ENCODE measurements at places on chromosomes 16 and 17.
A peak's percentile ranks its signal among the peaks of the same experiment; 100 is the strongest.

GRCh38 chr17:28675980-28676379 is 14.0 kb downstream of the SUPT6H start:
- no peak for DNase-seq

DNA sequence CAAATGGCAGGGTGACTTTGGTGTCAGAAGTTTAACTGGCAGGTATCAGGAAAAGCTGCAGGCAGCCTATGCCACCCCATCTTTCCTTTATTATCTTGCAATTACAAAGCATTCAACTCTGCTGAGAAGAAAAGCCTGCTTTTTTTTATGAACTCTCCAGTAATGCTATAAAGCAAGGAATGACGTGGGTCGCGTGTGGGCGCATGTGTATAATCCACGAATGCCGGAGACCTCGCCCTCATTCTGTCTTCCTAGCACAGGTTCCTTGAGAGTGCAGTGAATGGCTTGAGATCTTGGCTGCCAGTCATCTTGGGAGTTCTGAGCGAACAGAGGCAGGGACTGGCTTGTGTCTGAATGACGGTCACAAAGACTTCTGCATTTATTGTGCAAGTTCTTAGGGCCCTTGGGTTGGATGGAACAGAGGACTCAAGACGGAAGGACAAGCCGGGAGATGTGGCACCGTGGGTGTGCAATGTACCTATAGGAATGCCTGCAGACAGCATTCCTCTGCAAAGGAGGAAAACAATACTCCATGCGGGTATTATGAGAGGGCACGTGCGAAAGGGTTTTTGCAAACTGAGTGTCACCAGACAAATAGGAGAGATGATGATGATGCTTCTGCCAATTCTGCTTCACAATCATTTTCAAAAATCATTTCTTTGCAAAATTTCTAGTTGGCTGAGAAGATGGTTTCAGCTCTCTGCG is 96.1 kb upstream of the ELAC2 start:
- DNase-seq, result no peak

GRCh38 chr17:47716375-47716774 is 16.7 kb upstream of the TBX21 start:
- no peak for DNase-seq

DNA sequence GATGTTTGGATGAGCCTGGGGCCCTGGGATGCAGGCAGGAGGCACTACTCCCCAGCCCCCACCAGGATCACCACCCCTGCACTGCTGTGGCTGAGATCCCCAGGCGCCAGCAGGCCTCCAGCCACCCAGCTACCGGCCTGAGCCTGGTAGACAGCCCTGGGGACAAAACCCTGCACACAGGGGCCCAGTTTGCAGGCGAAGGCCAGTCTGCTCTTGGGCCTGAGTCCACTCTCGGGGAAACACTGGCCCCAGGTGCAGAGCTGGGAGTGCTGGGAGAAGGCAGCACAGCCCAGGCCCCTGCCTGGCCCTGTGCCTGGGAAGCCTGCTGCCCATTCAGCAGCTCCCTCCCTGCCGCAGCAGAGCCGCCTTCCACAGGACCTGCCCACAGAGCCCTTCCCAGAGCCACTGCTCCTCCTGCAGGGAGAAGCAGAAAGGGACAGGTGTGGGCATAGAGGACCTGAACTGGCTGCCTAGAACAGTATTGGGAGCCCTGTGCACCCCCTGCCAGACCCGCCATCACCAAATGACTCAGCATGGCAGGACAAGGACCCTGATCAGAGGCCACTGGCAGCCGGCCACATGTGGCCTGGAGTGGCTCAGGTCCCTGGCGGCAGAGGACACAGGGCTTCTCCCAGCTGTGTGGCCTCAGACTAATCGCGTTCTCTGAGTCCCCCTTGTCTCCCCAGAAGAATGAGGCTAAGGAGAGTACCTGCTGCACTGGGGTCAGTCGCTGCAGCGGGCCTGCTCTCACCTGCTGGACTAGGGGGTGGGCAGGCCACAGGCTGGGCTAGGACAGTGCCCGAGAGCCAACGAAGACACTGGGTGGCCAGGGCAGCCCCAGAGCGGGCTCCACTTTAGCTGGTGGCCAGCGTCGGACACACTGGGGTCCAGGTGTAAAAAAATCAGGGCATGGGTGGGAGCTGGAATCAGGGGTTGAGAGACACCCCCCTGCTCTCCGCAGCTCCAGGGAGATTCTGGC is 10.7 kb downstream of the MSRB1 start:
- no peak for DNase-seq

- no peak for DNase-seq
Measured at GRCh38 chr16:23682181-23682580, 3.5 kb downstream of the PLK1 start.

- DNase-seq, result no peak
Measured at GRCh38 chr17:10063730-10064241, 134.6 kb downstream of the GAS7 start.

DNA sequence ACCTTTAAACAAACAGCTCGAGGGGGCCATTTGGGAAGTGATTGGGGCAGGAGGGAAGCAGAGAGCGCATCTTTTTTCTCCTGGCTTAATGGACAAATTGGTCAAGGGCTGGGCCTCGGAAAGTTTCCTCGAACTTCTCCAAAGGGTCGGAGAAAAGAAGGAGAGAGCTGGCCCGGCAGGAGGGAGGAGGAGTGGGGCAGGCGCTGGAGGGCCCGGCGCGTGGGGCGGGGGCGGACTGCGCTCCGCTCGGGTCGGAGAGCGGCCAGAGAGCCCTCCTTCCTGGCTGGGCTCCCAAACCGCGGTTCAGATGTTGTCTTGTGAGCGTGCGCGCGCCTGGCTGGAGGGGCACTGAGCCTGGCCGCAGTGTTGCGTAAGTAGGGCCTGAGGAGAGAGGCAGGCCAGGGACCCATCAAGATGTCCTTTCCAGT is 1.2 kb downstream of the MMP2 start:
- DNase-seq, result no peak

- DNase-seq, result no peak
Measured at GRCh38 chr17:81834831-81835267, at the start of gene PPP1R27. TSS of gene PPP1R27 (minus strand) at chr17:81835050. CDS start at chr17:81834953, 97 bp downstream.

DNA sequence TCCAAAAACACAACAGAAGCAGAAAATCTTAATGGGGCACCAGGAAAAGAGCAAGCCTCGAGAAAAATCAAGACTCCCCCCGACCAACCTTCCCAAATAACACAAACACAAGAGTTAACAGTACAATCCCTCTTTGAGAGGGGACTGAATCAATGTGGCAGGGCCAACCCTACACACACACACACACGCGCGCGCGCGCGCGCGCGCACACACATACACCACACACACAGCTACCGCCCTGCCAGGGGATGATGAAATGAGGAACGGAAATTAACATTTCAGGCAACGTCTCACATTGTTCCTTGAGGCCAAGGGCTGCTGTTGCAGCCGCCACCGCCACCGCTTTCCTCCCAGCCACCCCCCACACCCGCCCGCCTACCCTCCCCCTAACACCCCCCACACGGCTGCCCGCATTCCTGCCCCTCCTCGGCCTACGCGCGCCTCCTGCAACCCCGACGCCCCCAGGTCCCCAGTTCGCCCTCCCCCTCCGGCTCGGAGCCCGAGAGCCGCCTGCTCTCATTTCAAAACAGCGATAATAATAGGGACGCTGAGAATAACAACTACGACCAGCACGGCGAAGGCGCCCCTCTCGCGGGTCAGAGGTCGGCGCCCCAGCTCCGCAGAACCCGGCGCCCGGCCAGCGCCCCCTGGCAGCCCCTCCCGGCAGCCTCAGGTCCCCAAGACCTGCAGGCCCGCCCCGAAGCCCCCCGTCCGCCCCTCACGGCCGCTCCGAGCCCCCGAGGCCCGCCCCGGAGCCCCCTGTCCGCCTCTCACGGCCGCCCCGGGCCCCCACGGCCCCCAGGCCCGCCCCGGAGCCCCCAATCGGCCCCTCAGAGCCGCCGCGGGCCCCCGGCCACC is 1.1 kb downstream of the ANKRD11 start:
- peak; percentile 70 for DNase-seq

- no peak for DNase-seq
Measured at GRCh38 chr16:89317101-89317671, 99.7 kb downstream of the ZNF778 start.

- peak; percentile 24 for DNase-seq
Measured at GRCh38 chr16:13453938-13454553, 465.9 kb upstream of the ERCC4 start.

DNA sequence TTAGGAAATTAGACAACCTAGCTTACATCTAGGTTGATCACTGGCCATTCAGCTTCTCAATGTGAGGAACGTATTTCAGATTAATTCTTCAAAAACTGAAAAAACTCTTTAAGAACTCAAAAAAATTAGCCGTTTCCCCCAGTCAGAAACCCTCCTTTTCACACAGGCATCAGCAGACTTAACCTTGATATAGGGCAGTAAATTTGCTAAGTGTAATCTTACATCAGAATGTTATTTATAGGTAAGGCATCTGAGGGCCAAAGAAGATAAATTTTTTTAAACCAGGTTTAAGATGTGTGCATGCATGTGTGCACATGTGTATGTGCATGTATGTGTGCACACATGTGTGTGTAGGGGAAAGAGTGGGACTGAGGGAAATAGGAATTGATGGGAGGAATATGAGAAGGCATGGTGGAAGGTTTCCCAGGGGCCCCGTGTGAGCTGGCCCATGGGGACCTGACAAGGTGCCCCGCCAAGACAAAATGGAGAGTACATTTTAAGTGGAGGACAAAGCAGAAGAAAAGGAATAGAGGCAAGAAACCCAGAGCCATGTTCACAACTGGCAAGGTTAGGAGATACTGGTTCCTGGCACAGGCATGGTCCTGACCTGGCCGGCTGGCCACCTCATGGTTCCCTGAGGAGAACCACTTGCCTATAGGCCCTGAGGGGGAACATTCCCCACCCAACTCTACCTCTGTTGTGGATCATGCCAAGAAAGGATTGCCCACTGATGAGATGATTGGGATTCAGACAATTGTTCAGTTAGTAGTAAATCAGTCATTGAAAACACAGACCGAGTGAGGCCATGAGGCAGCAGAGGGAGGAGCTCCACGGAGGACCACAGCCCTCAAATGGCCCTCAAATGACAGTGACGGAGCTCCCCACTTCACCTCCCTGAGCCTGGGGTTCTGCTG is 33.0 kb downstream of the TEX2 start:
- DNase-seq, result no peak

GRCh38 chr17:73166731-73167581 is 2.1 kb downstream of the SSTR2 start:
- no peak for DNase-seq

GRCh38 chr17:81153340-81153803 is 11.9 kb upstream of the PVALEF start:
- DNase-seq, result no peak

DNA sequence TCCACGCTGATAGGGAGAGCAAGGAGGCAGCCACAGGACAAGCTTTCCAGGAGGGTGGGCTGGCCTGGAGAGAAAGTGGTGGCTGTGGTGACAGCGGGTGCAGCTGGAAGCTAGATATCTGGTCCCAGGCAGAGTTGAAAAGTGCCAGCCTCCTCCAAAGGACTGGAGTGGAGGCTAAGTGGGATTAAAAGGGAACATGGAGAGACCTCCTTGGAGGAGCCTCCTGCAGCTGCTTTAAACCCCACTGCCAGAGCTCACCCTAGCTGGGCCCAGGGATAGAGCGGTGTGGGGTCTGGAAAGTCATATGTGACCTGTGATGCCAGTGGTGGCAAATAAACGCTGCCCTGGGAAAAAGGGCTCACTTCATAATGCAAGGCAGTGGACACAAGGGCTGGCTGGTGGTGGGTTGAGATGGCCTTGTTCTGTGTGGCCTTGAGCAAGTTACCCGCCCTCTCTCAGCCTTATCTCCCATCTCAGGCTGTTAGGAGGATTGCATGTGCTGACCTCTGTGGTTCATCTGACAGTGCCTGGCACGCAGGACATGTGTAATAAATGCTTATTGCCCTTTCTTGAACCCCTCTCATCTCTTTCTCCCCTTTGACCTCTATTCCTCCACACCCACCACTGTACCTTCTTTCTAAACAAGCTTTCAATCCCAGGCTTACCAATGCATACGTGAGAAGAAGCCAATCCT is 61.0 kb upstream of the LGALS9 start:
- DNase-seq, result no peak

- no peak for DNase-seq
Measured at GRCh38 chr17:73822371-73822770, 178.1 kb upstream of the SDK2 start.
